Vein endothelial cell (primary cell): ENCODE measurements at places on chromosomes 6 and 20. TPM values are rescaled to one million over a fixed set of nuclear protein-coding genes. Genes with fewer than 3 reads are reported as not detected.

The C20orf144 gene
- under 0.01 and 0.10 TPM in 2 replicates for total RNA-seq

The STX11 gene
- 9.6 and 9.8 TPM in 2 replicates for total RNA-seq

The PPT2 gene
- total RNA-seq, result 13.5 and 81.7 TPM in 2 replicates

The ADGRG6 gene
- 48.7 and 63.7 TPM in 2 replicates for total RNA-seq

The PGC gene
- not detected in 2 replicates for total RNA-seq

The GINS1 gene
- total RNA-seq, result 6.2 and 20.5 TPM in 2 replicates

The LAMA2 gene
- total RNA-seq, result 1.6 and 2.6 TPM in 2 replicates

The TREM2 gene
- not detected in 2 replicates for total RNA-seq

The SLC16A10 gene
- total RNA-seq, result not detected in 2 replicates

The VWA7 gene
- 0.10 and 0.65 TPM in 2 replicates for total RNA-seq

The DEF6 gene
- 0.96 and 0.98 TPM in 2 replicates for total RNA-seq

The PPP1R16B gene
- total RNA-seq, result 169 and 210 TPM in 2 replicates

The HRH3 gene
- total RNA-seq, result not detected in 2 replicates

The LAMP5 gene
- total RNA-seq, result 0.98 and 1.1 TPM in 2 replicates

The ADGRF5 gene
- total RNA-seq, result 80.0 and 246 TPM in 2 replicates

The DEFB132 gene
- total RNA-seq, result not detected in 2 replicates

The MEP1A gene
- not detected in 2 replicates for total RNA-seq

The PRPH2 gene
- total RNA-seq, result 0.48 and 1.3 TPM in 2 replicates

The KIAA1755 gene
- under 0.01 and 0.19 TPM in 2 replicates for total RNA-seq

The SMAP1 gene
- total RNA-seq, result 26.6 and 28.4 TPM in 2 replicates

The SMLR1 gene
- not detected in 2 replicates for total RNA-seq

The LHFPL5 gene
- not detected in 2 replicates for total RNA-seq

The TRIM40 gene
- total RNA-seq, result not detected in 2 replicates

The TMEM242 gene
- 5.6 and 7.1 TPM in 2 replicates for total RNA-seq

The EPB41L1 gene
- total RNA-seq, result 12.5 and 24.5 TPM in 2 replicates

The ZC3H12D gene
- under 0.01 TPM in 1 of 2 replicates, not detected in the other for total RNA-seq

The TFAP2D gene
- total RNA-seq, result not detected in 2 replicates

The LPA gene
- not detected in 2 replicates for total RNA-seq

The MATN4 gene
- total RNA-seq, result 0.33 TPM in 1 of 2 replicates, not detected in the other

The SYNDIG1 gene
- total RNA-seq, result not detected in 2 replicates

The GNAS-AS1 gene
- 0.10 TPM in 1 of 2 replicates, not detected in the other for total RNA-seq

The DNAH8 gene
- total RNA-seq, result under 0.01 TPM in 2 replicates

The ENPP5 gene
- total RNA-seq, result not detected in 2 replicates

The GTF3C6 gene
- total RNA-seq, result 30.7 and 52.3 TPM in 2 replicates

The PDYN gene
- total RNA-seq, result not detected in 2 replicates

The LKAAEAR1 gene
- 0.33 TPM in 1 of 2 replicates, not detected in the other for total RNA-seq
